Heart left ventricle (tissue), 16 donors: ENCODE measurements at places on chromosomes 3 and 15.
A peak's percentile ranks its signal among the peaks of the same experiment; 100 is the strongest.

GRCh38 chr15:40762919-40763800, 708 bp upstream of the GCHFR start:
- H3K36me3 ChIP-seq, result peaks cover 5% of the 10 kb centered on the region
- no peaks in the 10 kb centered on the region for H3K4me1 ChIP-seq
- peak overlapping the region; percentile 59 for H3K4me3 ChIP-seq
- peak overlapping the region; percentile 67 for H3K27ac ChIP-seq
- no peaks in the 10 kb centered on the region for H3K27me3 ChIP-seq

- H3K4me1 ChIP-seq, result no peaks in the 10 kb centered on the region
- H3K36me3 ChIP-seq, result no peaks in the 10 kb centered on the region
- H3K27me3 ChIP-seq, result no peaks in the 10 kb centered on the region
- H3K27ac ChIP-seq, result no peak overlapping the region
- H3K4me3 ChIP-seq, result no peak overlapping the region
Observed at GRCh38 chr3:133983576-133984560, 45.9 kb downstream of the SLCO2A1 start.

- DNase-seq, result no peak
- H3K4me1 ChIP-seq, result peaks cover 7% of the 10 kb centered on the region
- no peaks in the 10 kb centered on the region for H3K36me3 ChIP-seq
- no peaks in the 10 kb centered on the region for H3K27me3 ChIP-seq
Observed at GRCh38 chr3:171416666-171417065, 43.5 kb downstream of the TNIK start.

DNA sequence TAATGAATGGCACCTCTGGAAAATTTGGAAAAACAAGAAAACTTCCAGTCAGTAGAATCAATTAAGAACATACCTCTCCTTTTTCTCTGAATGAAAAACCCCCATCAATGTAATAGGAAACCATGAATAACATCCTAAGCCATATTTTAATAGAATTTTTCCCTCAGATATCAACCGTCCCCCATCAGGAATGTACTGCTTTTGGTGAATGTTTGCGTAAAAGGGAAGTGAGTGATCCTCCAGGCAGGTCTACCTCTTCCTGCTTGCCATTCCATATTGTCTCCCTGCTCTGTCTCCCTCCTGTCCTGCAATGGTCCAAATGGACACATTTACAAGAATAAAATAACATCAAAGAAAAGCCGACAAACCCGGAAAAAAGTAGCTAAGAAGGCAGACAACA, 30.8 kb downstream of the LAMP3 start:
- DNase-seq, result no peak
- H3K4me3 ChIP-seq, result no peak overlapping the region
- no peaks in the 10 kb centered on the region for H3K36me3 ChIP-seq
- H3K27me3 ChIP-seq, result no peaks in the 10 kb centered on the region
- H3K27ac ChIP-seq, result no peak overlapping the region

DNA sequence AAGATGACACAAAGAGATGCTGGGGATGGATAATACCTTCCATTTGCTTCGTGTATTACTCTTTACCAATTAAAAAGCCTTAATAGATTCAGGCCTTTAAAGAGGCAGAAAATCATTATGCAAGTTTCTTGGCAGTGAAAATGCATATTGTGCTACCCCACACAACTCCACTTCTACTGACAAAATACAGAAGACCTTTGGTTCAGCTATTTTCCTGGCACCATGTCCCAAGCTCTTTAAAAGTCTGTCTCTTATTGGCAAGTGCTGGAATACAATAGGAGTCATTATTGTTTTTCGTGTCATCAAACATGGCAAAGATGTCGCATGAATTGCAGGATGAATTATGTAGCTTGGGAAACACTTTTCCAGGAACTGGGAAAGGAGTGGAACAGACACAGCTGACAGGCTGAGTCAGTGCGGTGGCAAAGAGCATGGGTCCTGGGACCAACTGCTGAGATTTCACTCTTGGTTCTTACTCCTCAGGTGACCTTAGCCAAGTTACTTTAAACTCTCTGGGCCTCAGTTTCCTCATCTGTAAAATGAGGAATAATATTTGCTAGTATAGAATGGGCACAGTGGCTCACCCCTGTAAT, 5.5 kb upstream of the TSPAN3 start:
- no peak overlapping the region for H3K27ac ChIP-seq
- no peak for DNase-seq
- H3K27me3 ChIP-seq, result no peaks in the 10 kb centered on the region
- H3K4me1 ChIP-seq, result no peaks in the 10 kb centered on the region
- H3K4me3 ChIP-seq, result no peak overlapping the region

DNA sequence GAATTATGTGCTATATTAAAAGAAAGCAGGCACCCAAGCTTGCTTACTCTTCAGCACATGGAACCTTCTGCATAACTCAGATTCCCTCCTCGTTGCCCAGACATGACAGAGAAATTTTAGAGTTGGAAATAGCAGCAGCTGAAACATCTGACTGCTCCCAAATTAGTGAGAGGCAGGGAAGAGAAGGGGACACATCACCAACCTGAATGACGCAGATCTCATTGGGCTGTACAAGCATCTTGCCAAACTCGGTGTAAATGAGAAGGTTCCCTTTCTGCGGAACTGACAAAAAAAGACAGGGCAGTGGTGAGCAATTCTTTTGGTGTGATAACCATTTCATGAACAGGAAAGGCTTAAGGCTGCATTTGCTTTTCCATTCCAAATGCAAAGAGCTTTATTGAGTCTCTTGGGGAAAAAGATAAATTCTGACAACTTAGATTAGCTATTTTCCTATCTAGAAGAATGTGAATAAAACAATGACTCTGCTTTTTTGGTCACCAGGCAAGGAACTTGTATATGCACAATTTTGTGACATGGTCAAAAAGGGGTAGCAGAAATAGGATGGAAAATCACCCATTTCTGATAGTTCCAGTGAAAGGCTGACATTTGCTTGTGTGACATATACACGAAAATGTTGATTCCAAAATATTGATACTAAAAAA, 35.1 kb downstream of the HGD start:
- DNase-seq, result no peak
- H3K27ac ChIP-seq, result peak overlapping the region; percentile 44
- peaks cover 15% of the 10 kb centered on the region for H3K4me1 ChIP-seq
- H3K36me3 ChIP-seq, result no peaks in the 10 kb centered on the region
- H3K27me3 ChIP-seq, result no peaks in the 10 kb centered on the region
- H3K4me3 ChIP-seq, result no peak overlapping the region

DNA sequence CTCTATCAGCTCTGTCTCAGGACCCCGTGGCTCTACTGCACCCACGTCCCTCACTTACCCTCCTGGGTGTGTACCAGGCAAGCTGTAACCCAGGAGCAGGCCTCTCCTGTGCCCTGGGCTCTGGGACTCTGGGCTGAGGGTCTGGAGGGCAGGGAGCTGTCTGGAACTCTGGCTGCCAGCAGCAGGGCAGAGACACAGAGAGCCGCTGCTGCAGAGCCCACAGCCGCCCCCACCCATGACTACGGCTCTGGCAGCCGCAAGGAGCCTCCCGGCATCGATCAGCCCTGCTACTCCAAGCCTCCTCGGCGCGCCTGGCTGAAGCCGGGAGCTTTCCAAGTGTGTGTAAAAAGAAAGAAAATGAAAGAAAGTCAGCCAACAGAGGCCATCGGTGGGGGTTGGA, 103.7 kb upstream of the ATP2B2 start:
- H3K4me3 ChIP-seq, result no peak overlapping the region
- H3K4me1 ChIP-seq, result no peaks in the 10 kb centered on the region
- H3K27me3 ChIP-seq, result no peaks in the 10 kb centered on the region
- H3K36me3 ChIP-seq, result no peaks in the 10 kb centered on the region

DNA sequence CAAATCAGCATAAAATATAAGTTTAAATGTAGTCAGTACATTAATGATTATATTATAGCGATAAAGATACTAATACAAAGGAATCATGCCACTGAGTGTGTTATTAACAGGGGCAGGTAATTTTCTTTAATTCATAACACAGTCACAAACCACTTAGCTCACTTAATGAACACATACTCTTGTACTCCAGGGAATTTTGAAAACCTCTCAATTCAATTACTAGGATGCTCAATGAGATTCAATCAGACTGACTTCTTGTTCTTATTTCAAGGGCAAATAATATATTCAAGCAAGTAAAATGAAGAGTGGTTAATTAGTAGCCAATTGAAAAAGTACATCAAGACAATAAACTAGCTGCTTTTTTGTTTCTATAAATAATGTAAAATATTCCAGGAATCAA, 5.8 kb upstream of the SUCNR1 start:
- H3K36me3 ChIP-seq, result no peaks in the 10 kb centered on the region
- no peak overlapping the region for H3K4me3 ChIP-seq
- no peaks in the 10 kb centered on the region for H3K27me3 ChIP-seq

- H3K36me3 ChIP-seq, result no peaks in the 10 kb centered on the region
- H3K27ac ChIP-seq, result peak overlapping the region; percentile 85
- peak overlapping the region; percentile 89 for H3K4me3 ChIP-seq
- H3K27me3 ChIP-seq, result no peaks in the 10 kb centered on the region
Observed at GRCh38 chr15:72685301-72685924, 569 bp downstream of the HIGD2B start.

DNA sequence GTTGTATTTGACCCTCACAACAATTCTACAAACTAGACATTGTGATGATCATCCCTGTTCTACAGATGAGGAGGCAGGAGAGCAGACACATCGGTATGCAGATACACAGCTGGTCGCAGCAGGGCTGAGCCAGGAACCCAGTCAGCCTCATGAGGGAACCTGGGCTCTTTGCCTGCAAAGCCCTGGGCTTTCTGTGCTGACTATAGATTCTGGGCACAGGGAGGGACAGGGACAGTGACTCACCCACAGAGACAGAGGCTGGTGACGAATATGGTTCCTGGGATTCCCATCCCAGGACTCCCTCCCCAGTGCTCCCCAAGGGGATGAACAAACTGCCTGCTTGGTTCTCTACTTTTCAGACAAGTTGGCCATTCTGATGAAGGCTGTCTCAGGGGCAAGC, 3.8 kb upstream of the CAMP start:
- peaks cover 14% of the 10 kb centered on the region for H3K4me1 ChIP-seq
- H3K4me3 ChIP-seq, result no peak overlapping the region
- peak; percentile 65 for DNase-seq
- no peaks in the 10 kb centered on the region for H3K36me3 ChIP-seq
- H3K27ac ChIP-seq, result no peak overlapping the region

- no peak overlapping the region for H3K4me3 ChIP-seq
- no peaks in the 10 kb centered on the region for H3K27me3 ChIP-seq
- DNase-seq, result no peak
- no peaks in the 10 kb centered on the region for H3K36me3 ChIP-seq
- H3K4me1 ChIP-seq, result no peaks in the 10 kb centered on the region
Observed at GRCh38 chr15:81050805-81051204, 50.1 kb downstream of the TLNRD1 start.

DNA sequence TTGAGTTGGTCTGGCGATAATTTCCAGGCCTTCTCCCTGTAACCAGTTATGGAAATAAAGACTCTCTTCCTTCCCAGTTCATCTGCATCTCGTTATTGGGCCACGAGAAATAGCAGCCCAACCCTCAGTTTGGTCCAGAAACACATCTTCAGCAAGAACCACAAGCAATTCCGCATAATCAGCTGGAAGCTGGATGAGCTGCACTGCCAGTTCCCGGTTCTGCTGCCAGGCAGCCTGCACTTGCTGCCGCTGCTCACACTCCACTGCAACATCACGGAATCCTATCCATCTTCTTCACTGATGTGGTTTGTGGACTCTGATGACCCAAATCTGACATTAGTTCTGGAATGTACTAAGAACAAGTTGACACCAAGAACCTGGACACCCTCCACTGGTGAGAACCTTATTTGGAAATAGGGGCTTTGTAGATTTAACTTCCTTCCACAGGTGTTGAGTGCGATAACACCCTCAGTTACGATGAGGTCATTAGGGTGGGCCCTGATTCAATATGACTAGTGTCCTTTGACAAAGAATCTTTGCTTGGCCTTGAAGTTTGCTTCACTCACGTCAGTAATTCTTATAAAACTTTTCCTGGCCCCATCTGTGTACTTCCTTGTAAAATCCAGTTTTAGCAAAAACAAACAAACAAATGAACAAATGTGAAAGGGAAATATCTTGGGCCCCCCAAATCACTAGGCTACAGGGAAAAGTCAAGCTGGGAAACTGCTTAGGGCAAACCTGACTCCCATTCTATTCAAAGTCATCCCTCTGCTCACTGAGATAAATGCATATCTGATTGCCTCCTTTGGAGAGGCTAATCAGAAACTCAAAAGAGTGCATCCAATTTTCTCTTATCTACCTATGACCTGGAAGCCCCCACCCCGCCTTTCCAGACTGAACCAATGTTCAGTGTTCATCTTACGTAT, 221.9 kb upstream of the PROK2 start:
- H3K4me3 ChIP-seq, result no peak overlapping the region
- H3K36me3 ChIP-seq, result no peaks in the 10 kb centered on the region
- no peak overlapping the region for H3K27ac ChIP-seq
- H3K27me3 ChIP-seq, result peaks cover 6% of the 10 kb centered on the region

- no peaks in the 10 kb centered on the region for H3K4me1 ChIP-seq
- no peak overlapping the region for H3K27ac ChIP-seq
- no peaks in the 10 kb centered on the region for H3K36me3 ChIP-seq
Observed at GRCh38 chr15:54091651-54092050, 113.4 kb downstream of the UNC13C start.

GRCh38 chr3:141392897-141393734, 24.8 kb downstream of the ZBTB38 start:
- no peak overlapping the region for H3K4me3 ChIP-seq
- H3K36me3 ChIP-seq, result no peaks in the 10 kb centered on the region
- H3K4me1 ChIP-seq, result no peaks in the 10 kb centered on the region
- no peak overlapping the region for H3K27ac ChIP-seq
- H3K27me3 ChIP-seq, result no peaks in the 10 kb centered on the region
- no peak for DNase-seq

DNA sequence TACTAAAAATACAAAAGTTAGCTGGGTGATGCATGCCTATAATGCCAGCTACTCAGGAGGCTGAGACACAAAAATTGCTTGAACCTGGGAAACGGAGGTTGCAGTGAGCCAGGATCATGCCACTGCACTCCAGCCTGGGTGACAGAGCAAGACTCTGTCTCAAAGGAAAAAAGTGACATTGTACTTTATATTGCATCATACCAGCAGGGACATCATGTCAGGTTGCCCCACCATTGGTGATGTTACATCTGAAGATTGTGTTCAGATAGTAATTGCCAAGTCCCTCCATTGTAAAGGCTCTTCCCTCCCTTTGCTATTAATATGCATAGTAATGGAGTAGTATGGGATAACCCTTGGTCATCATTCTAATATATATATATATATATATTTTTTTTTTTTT, 44.8 kb downstream of the FOXL2 start:
- no peaks in the 10 kb centered on the region for H3K36me3 ChIP-seq
- no peak for DNase-seq
- H3K4me3 ChIP-seq, result no peak overlapping the region
- no peak overlapping the region for H3K27ac ChIP-seq
- H3K27me3 ChIP-seq, result no peaks in the 10 kb centered on the region
- H3K4me1 ChIP-seq, result peaks cover 8% of the 10 kb centered on the region

DNA sequence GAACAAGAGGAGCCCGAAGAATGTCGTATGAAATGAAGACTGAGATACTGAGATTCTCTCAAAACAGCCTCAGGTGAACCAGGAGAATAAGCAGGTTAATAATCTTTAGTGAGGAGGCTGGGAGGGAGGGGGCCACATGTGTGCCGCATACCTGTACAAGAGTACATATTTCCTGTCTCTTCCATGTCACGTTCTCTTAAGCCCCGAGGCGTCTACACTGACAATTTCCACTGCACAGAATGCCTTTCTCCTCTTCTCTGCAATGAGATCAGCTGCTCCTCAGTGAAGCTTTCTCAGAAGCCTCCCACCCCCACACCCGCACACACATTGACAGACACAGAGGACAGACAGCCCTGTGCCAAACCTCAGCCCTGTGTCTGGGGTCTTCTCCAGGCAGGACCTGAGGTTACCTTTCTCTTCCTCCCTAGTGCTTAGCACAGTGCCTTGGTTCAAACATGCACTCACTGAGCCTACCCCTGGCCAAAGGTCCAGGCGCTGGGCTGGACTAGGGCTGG, 55.4 kb downstream of the PDZRN3 start:
- no peak for DNase-seq
- H3K27ac ChIP-seq, result peak overlapping the region; percentile 18
- no peaks in the 10 kb centered on the region for H3K36me3 ChIP-seq
- no peaks in the 10 kb centered on the region for H3K27me3 ChIP-seq
- peaks cover 7% of the 10 kb centered on the region for H3K4me1 ChIP-seq
- no peak overlapping the region for H3K4me3 ChIP-seq
